Stimulated activated CD8-positive, alpha-beta memory T cell treated with anti-CD3 and anti-CD28 coated beads, Interleukin-7, amount 100 ng/mL, for 1 hour (primary cell): ENCODE measurements at places on chromosomes 7 and 10.

- no peak for DNase-seq
These were observed 14.3 kb downstream of the NRG3 start for GRCh38 chr10:81889181-81889769.

- DNase-seq = no peak
These were observed 545 bp downstream of the GIGYF1 start for GRCh38 chr7:100693312-100694097.

- no peak for DNase-seq
These were observed 417.0 kb upstream of the FOXK1 start for GRCh38 chr7:4265066-4265465.

DNA sequence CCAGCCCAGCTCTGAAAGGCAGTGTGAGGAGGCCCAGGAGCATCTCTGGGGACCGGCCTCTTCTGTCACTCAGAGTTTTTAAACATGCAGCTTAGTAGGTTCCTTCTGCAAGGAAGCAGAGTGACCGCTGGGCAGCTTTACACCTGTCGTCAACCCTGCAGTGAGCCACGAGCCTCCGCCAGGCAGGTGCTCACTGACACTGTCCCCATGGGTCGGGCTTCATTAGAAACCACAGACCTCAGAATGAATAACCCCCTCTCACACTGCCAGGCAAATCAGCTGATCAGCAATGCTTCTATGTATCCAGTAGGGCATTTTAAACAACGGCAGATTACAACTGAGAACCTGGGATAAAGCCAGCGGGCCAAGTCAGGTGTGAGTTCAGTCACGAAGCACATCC is 106.1 kb downstream of the MAD1L1 start:
- no peak for DNase-seq

DNA sequence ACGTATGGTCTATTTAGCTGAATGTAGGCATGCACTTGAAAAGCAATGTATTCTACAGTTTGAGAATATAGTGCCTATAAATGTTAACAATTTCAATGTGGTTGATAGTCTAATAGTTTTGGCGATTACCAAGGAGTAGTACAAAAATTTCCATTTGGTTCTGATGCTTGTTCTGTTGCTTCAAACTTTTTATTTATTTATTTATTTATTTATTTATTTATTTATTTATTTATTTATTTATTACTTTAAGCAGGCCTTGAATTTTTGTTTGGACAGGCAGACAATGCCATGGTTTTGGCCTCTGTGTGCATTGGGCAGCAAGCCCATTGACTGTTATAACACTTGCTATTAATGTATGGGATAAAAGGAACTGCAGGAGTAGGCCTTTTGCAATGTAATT is 36.5 kb upstream of the MALRD1 start:
- DNase-seq = no peak
